ENCODE measurements at places on chromosomes 6 and 20.

GRCh38 chr6:91941838-91942237, 1355.0 kb upstream of the MAP3K7 start:
- no peak overlapping the region for H3K4me3 ChIP-seq
- no peak overlapping the region for H3K27ac ChIP-seq
- H3K4me1 ChIP-seq = no peaks in the 10 kb centered on the region

DNA sequence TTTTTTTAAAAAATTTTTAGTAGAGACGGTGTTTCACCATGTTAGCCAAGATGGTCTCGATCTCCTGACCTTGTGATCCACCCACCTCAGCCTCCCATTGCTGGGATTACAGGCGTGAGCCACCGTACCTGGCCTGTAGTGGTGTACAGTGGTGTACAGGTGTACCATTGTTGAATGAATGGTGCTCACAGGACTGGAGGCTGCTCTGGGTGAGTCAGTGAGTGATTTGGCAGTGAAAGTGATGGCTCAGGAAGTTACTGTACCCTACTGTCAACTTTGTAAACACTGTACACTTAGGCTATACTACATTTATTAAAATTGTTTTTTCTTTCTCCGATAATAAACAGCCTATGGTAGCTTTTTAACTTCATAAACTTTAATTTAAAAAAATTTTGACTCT, 122.8 kb upstream of the EEF1E1 start:
- no peak overlapping the region for H3K4me3 ChIP-seq
- H3K27ac ChIP-seq = no peak overlapping the region
- no peaks in the 10 kb centered on the region for H3K4me1 ChIP-seq
- peaks cover 8% of the 10 kb centered on the region for H3K27me3 ChIP-seq
- H3K36me3 ChIP-seq = no peaks in the 10 kb centered on the region

DNA sequence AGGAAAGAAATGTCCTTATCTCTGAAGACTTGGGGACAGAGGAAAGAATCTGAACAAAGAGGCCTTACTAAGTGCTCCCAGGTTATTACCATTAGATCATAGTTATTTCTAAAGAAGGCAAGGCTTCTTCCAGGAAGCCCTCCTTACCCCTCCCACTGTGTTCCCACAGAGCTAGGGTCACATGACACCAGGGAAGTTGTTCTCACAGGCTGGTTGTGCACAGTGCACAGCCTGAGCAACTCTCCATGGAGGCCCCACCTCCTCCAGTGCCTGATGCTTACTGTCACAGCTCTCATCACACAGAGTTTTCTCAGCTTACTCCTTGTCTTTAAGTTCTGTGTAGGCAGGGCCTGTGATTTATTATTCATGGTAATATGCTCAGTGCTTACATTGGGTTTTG, 68.9 kb upstream of the SCGN start:
- no peak overlapping the region for H3K27ac ChIP-seq
- DNase-seq = peak; percentile 24
- peaks cover 8% of the 10 kb centered on the region for H3K4me1 ChIP-seq
- H3K4me3 ChIP-seq = no peak overlapping the region
- H3K36me3 ChIP-seq = no peaks in the 10 kb centered on the region

DNA sequence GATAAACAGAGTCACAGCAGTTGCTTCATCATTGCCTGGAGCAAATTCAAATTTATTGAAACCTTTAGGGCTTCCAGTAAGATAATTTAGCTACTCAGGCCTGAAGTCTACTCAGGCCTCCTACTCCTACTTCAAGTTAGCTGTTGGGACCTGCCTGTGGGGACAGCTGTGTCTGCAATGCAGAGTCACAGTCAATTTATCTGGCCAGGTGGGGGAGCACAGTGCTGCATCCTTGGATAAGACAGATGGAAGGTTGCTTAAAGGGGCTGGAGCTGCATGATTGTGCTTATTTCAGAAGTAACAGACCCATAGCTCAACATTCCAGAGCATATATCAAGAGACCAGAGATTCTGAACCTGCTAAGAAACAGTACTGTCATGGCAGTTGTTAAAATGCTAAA, 932.1 kb downstream of the QKI start:
- H3K27ac ChIP-seq = no peak overlapping the region
- no peaks in the 10 kb centered on the region for H3K4me1 ChIP-seq
- no peak for DNase-seq
- H3K36me3 ChIP-seq = no peaks in the 10 kb centered on the region
- no peak overlapping the region for H3K4me3 ChIP-seq
- H3K27me3 ChIP-seq = no peaks in the 10 kb centered on the region

GRCh38 chr6:31450751-31451150, 47.2 kb upstream of the MICB start:
- peaks cover 3% of the 10 kb centered on the region for H3K36me3 ChIP-seq
- no peak for DNase-seq
- H3K27me3 ChIP-seq = peaks cover 11% of the 10 kb centered on the region
- no peaks in the 10 kb centered on the region for H3K4me1 ChIP-seq
- no peak overlapping the region for H3K27ac ChIP-seq
- H3K4me3 ChIP-seq = no peak overlapping the region
